ENCODE measurements at places on chromosomes 13 and 19. TPM values are rescaled to one million over a fixed set of nuclear protein-coding genes. Genes with fewer than 3 reads are reported as not detected.
A peak's percentile ranks its signal among the peaks of the same experiment; 100 is the strongest.

- no peak for DNase-seq
Observed at GRCh38 chr13:24693862-24694471, 13.8 kb downstream of the ATP12A start.

- DNase-seq, result no peak
Observed at GRCh38 chr13:34308725-34309124, 490.8 kb downstream of the RFC3 start.

- DNase-seq, result no peak
Observed at GRCh38 chr19:49701271-49701786, 10.4 kb downstream of the CPT1C start.

GRCh38 chr13:31761951-31762350, 22.6 kb downstream of the RXFP2 start:
- no peak for DNase-seq

GRCh38 chr13:45185286-45185685, 15.6 kb downstream of the KCTD4 start:
- no peak for DNase-seq

- DNase-seq, result no peak
Observed at GRCh38 chr19:51905206-51905605, 389 bp upstream of the ZNF649 start.

- no peak for DNase-seq
Observed at GRCh38 chr13:44112700-44113329, 233.1 kb downstream of the LACC1 start.

- DNase-seq, result peak; percentile 37
Observed at GRCh38 chr13:38686577-38687245, at the start of gene FREM2. Gene FREM2 (plus strand): TSS chr13:38687077. CDS start chr13:38687345, 268 bp downstream.

GRCh38 chr13:69324090-69324886, 783.3 kb upstream of the ATXN8OS start:
- peak; percentile 4 for DNase-seq

DNA sequence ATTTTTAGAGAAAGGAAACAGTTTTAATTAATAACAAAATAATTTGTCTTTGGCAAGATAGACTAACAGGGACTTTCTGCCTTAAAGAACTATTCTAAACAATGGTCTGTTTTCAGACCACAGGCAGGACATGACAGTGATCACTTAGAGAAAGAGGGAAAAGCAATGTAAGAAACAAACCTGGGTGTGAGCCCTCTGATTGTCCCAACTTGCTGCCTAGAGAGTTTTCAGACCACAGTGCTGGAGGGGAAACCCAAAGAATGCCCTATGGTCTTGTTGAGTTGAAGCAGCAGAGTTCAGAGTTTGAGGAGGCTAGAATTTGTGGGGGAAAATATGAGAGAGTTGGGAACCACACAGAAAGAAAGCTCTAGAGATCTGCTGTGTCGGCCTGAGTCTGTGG, 38.1 kb downstream of the DGKH start:
- no peak for DNase-seq

GRCh38 chr13:91889641-91890040, 491.2 kb downstream of the GPC5 start:
- DNase-seq, result no peak

GRCh38 chr13:112668924-112669323, 20.9 kb upstream of the ATP11A start:
- no peak for DNase-seq

DNA sequence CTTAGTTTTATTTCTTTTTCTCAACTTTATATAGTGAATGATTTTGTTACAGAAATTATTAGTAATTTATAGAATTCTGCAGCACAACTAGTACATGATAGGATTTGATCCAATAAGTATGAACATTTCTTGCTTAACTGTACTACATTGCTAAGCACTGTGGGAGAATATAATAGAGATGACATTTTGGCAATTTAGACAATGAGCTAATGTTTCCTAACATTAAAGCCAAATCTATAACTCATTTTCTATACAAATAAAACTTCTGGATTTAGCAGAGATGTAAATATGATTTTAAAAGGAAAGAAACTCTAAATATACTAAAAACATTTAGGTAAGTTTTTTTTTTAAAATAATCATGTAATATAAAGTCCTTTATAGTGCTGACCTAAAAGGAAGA, 87.3 kb downstream of the FNDC3A start:
- peak; percentile 20 for DNase-seq

DNA sequence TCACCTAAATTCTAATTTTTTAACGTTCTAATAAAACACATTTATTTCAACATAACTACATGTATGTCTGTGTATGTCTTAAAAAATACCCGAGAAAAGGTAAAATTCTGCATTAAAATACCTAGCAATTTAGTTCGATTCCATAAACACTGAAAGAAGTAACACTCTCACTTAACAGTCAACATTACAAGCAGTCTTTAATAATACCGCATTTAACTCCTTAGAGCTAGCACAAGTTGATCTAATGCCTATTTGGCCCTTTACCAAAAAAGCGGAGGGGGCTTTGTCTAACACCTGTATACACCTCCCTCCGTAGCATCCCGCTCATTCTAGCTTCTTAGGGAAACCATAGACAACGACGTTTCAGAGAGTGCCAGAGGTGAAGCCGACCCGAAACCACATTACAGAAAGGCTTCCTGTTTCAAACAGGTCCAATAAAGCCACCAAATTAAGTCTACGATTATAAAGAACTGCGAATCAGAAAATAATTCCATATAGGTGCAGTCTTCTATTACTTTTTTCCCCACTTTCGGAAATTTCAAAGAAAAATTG, 1.2 kb downstream of the SPART start:
- DNase-seq, result no peak

- peak; percentile 31 for DNase-seq
Observed at GRCh38 chr13:32426990-32427851, 709 bp downstream of the N4BP2L1 start.

- no peak for DNase-seq
Observed at GRCh38 chr19:2420490-2420889, 6.9 kb downstream of the TIMM13 start.

DNA sequence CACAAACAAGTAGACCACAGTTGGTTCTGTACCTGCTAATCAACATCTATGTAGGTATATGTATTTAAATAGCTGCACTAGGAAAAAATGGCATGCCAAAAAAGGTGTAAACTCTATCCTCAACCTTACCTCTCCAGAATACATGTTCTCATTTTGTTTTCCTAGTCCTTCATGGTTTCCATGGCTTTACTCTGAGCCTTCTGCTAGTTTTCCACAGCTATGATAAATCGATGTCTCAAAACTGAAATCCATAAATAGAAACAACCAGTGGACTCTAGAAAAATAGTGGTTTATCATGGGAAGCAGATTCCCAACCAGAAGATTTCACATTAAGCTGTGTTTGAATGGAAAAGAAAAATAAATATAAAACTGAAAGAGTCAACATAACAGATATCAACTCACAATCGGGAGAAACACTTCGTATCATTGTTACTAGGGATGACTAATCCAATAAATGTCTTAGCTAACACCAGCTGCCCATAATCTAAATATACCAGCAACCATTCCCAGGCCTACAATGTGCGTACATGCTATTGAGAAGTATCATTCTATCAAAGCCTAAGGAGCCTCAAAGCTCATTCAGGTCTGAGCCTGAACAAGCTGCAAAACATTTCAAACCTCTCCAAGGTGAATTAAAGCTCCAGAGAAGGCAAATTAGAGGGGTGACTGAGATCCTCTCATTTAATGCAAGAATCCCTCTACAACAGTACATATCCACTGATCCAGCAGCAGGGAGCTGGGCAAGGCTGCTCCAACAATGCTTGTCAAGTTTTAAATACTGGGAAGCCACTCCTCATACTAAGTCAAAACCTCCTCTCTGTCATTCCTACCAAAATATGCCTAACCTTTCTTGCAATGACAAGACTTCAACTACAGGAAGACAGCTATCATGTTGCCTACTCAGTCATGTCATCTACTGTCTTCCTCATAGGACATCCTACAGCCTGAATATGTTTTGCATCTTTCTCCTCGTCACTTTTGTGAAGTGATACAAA, 90.2 kb downstream of the KCTD12 start:
- DNase-seq, result no peak

GRCh38 chr19:19743176-19743575, 10.3 kb upstream of the ZNF14 start:
- no peak for DNase-seq

DNA sequence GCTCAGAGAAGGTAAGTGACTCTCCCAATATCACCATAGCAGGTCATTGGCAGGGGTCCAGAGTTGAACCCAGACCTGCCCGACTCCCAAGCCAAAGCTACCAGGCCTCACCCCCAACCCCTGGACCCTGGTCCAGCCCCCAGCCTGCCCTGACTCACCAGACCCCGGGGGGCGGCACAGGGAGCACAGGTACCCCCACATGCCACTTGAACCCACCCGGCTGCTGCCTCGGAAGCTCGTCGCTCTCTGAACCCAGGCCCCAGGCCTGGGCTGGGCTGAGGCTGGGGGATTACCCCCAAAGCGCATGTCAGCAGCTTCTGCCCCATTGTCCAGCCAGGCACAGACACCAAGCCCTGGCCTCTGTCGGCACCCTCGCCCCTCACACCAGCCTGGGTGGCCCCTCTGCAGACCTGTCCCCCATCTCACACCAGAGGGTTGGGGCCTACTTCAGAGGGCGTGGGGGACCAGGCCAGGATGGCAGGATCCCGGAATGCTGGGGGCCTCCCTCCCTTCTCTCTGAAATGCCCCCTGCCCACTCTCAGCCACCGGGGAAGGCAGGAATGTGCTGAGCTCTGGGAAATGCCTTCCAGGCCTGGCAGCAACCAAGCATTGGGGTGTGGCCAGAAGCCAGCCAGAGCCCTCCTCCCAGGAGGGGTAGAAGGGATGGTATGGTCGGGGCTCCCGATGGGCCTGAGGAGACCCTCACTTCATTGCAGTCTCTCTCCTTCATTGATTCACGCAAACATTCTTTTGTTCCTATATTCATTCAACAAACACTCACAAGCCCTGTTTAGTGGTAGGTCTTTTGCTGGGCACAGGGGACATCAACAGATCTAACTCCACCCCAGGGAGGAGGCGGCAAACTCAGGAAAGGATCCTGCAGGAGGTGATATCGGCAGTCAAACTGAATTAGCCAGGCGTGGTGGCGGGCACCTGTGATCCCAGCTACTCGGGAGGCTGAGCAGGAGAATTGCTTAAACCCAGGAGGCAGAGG, 1.7 kb upstream of the PRX start:
- DNase-seq, result no peak

DNA sequence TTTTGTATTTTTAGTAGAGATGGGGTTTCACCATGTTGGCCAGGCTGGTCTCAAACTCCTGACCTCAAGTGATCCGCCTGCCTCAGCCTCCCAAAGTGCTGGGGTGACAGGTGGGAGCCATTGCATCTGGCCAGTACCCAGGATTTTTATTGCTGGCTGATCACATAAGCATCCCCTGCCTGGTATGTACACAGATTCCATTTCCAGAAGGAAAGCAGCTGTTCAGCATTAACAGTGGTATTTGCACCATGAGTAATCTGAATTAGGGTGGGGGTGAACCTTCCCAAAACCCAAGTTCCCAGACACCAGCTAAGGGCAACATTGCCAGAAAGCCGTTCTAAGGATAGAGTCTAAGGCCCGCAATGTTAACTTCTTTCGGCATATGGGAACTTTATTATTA, 7.3 kb downstream of the ZNF555 start:
- peak; percentile 49 for DNase-seq

GRCh38 chr13:46605076-46605824, 52.3 kb downstream of the LRCH1 start:
- no peak for DNase-seq

- no peak for DNase-seq
Observed at GRCh38 chr19:56577719-56578602, 10.7 kb downstream of the ZNF470 start.

DNA sequence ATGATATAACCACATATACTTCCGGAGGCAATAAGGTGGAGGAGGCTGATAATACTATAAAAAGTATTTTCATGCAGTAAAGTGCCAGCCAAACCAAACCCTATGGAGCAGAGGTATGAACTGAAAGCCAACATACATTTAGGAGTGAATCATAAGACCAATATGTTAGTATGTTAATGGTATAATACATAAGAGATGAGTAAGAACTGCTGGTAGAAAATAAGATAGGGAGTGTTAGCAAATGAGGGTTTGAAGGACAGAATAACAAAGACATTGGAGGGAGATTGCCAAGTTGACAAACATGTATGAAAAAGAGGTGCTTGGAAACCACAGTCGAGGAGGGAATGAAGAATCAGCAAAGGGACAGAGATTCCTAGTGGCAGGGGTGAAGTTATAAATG, 10.8 kb downstream of the ENOX1 start:
- no peak for DNase-seq

DNA sequence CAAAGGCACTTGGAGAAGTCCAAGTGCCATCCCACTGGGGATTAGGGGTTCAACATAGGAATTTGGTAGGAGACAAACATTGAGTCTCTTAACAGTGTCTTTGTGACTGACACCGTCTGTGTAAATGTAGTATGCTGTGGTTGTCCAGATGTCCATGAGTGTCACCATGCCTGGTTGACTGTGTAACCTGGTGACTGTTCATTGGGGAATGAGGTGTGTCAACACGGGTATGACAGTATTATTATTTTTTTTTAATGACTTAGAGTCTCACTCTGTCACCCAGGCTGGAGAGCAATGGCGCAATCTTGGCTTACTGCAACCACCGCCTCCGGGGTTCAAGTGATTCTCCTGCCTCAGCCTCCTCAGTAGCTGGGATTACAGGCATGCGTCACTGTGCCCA, 16.2 kb downstream of the PKN1 start:
- no peak for DNase-seq

- no peak for DNase-seq
Observed at GRCh38 chr19:9818175-9818733, 625 bp downstream of the FBXL12 start.

DNA sequence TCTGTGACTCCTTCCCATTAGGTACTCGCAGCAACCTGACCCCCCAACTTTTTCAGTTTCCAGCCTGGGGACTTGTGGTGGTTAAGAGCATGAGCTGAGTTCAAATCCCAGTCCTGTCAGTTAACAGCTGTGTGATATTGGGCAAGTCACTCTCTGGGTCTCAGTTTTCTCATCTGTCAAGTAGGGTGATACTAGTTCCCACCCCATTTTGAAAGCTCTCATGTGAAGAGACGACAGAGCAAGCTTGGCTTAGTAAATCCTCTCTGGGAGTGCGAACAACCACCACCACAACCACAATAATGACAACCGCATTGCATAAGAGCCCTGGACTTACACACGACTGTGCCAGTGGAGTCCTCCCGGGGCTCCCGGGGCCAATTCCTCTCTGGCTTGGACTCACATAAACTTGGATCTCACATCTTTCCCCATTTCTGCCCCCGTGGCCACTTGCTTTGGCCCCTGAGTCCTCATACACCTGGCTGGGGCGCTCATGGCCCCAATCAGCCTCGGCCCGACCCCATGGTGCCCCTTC, 454 bp downstream of the BLVRB start:
- DNase-seq, result no peak

OLFM4 gene
- 1.2 TPM for polyA plus RNA-seq

KCNJ14 gene
- polyA plus RNA-seq, result 0.77 TPM

RASAL3 gene
- 1.6 TPM for polyA plus RNA-seq

CDX2 gene
- polyA plus RNA-seq, result not detected

LRRC25 gene
- polyA plus RNA-seq, result 1.3 TPM

CCDC8 gene
- 47.3 TPM for polyA plus RNA-seq

IZUMO2 gene
- not detected for polyA plus RNA-seq
